NCI-H446 (cell line): ENCODE measurements at places on chromosomes 3 and 15.

GRCh38 chr3:1710663-1711062 is 388.0 kb upstream of the CNTN4 start:
- DNase-seq: no peak

DNA sequence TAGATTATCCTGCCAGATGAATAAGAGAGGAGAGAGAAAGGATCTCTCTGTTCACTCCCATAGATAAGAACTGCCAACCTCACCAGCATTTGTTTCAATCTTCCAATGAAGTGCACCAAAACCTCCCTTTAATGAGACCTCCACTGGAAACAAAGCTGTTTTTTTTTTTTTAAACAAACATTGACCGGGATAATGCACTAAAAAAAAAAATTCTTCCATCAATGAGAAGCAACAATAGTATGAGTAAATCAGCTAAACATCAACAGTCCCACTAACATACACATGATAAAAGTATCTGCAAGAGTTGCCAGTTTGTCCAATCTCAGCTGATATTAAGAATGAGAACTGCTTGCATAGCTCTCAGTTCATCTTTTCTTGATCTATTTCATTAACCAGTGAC is 19.9 kb downstream of the TJP1 start:
- no peak for DNase-seq

- no peak for DNase-seq
These were observed 498.2 kb downstream of the PYDC2 start for GRCh38 chr3:191958980-191959671.

DNA sequence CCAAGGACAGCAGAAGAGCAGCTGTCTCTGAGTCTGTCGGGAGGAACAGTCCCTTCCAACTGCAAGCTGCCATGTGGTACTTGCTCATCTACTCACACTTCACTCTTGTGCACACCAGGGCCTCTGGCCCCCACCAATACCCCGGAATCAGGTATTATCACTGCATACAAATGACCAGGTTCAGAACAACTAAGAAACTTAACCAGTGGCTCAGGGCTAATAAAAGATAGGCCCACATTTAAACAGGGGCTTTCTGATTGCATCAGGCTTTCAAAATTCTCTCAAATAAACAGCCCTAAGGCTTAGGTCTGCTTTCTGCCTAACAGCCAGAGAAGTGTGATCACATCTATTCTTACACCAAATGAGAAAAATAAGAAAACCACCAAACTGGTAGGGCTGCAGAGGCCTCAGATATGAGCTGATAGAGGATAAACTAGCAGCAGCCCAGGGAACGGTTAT is 20.7 kb downstream of the CCDC12 start:
- DNase-seq: no peak

- DNase-seq: no peak
These were observed 25.9 kb downstream of the RAD18 start for GRCh38 chr3:8937064-8938020.

DNA sequence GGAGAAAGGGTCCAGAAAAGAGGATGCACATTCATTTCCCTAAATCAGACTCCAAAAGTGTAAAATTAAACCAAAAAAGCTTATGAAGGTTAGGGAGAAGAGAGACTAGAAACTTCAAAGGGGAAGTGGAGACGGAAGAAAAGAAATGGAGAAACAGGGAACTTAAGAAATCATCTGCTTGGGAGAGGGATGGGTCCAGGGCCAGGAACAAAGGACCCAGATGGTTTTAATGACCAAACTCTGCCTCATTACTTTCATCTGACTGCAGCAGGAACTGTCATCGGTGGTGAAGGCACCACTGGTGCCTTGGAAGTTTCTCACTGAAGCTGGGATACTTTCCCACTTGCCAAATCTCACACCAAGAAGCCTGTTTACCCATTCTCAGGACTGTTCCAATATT is 70.5 kb upstream of the SLC4A7 start:
- DNase-seq: no peak

- no peak for DNase-seq
These were observed 24.7 kb downstream of the PDHB start for GRCh38 chr3:58408906-58409305.

DNA sequence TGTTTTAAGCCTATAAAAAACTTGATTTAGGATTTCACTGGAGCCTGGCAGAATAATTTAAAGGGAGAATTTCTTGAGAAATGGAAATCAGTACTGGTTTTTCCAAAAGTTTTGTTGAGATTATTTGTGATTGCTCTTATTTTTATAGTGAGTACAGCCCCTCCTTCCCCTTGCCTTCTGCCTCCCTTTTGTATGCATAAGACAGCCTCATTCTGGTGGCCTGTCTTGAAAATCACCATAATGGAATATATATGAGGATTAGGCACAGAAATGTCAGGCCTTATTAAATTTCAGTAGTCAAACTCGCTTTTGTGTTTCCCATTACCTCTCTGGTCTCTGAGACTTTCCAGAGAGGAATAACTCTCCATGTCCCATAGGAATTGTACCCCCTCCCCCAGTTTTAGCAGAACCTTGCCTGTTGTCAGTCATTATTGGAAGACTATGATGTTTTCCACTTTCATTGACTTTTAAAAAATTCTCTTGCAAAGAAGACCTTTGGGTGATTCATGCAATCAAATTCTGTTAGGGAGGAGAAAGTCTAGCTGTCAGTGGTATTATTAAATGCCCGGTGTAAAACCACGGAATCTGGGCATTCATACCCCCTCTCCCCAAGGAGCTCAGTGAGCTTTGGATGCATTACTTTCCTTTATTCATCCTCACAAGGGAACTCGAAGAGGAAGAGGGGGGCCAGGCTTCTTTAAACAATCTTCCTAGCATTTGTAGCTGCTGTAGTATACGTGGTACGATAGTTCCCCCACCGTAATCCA is 171.6 kb upstream of the TSC22D2 start:
- no peak for DNase-seq

DNA sequence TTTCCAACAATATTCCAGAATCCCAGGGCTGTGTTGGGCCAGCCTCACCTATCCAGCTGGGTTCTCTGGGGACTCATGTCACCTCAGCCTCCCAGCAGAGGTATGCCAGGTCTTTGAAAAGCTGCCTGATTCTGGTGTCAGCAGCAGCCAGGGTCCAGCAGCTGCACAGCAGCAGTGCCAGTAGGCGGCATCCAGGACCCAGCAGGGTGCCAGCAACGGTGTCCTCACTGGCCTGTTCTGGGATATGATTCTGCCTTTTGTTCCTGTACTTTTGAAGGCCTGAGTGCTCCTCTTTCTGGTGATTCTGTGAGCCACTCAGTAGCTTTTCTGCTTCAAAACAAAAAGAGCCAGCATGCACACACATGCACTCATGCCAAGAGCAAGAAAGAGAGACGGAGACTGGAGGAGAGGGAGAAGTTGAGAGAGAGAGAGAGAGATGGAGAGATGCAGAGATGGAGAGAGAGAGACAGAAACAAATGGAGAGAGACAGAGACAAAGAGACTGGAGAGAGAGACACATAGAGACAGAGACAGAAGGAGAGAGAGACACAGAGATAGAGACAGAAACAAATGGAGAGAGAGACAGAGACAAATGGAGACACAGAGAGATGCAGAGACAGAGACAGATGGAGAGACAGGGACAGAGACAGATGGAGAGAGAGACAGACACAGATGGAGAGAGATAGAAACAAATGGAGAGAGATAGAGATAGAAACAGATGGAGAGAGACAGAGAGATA is 205.7 kb downstream of the UACA start:
- DNase-seq: no peak

- DNase-seq: no peak
These were observed 311.0 kb downstream of the WDR72 start for GRCh38 chr15:53448232-53449015.

GRCh38 chr15:64699751-64700388 is 75.5 kb downstream of the RBPMS2 start:
- DNase-seq: peak; percentile 40

DNA sequence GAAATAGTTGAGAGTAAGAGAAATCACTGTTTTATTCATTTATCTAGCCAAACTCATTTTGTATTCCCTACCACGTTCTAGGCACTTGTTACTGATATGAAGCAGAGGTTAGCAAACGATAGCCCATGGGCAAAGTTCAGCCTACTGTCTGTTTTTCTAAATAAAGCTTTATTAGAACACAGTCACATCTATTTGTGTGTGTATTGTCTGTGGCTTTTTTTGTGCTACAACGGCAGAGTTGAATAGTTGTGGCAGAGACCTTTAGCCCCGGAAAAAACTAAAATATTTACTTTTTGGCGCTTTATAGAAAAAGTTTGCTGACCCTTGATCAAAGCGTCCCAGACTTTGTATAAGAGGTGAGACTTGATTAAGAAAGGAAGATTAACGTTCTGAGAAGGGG is 289.1 kb upstream of the CFAP20DC start:
- DNase-seq: no peak

DNA sequence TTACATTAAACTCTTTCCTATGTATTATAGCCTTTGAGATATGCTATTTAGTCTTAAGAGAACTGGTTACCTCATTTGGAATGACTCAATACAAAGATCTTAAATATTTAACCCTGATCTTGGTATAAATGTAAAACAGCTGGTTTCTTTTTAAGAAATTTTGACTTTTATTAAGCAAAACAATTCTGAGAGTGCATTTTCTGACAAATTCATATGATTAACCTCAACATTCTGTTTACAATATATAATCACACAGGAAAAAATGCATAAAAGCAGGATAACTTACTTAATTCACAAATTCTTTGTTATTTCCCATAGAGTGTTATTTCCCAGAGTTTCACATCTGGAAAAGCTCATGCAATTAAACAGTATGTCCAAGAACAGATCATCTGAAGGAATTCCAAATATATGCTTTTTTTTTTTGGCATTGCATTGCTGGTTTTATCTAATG is 400.4 kb upstream of the THBS1 start:
- DNase-seq: no peak

GRCh38 chr15:65101891-65102708 is 12.9 kb downstream of the UBAP1L start:
- DNase-seq: no peak

- DNase-seq: no peak
These were observed 64.7 kb downstream of the BFSP2 start for GRCh38 chr3:133464573-133464972.

GRCh38 chr3:53140847-53141845 is 10.9 kb upstream of the RFT1 start:
- DNase-seq: no peak

GRCh38 chr3:197023241-197023997 is 6.2 kb downstream of the MELTF start:
- peak; percentile 53 for DNase-seq

DNA sequence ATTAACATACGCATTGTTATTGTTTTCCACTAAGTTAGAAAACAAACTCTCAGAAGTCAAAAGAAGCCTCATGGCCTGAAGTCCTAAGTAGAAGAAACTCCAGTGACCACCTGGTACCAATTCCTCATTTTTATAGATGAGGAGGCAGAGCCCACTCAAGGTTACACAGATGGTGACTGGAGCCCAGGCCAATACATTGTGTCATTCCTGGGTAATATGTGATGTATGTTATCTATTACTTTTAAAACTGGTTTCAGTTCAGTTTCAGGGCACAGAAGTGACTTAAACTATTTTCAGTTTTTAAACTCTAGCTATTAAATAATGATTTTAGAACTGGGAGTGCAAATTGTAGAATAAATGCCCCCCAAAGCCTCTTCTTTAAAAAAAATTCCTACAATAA is 66.7 kb upstream of the STXBP5L start:
- DNase-seq: no peak

- DNase-seq: peak; percentile 77
These were observed 452.1 kb upstream of the KCNMB2 start for GRCh38 chr3:178083906-178084866.
